Stimulated activated CD4-positive, alpha-beta T cell treated with anti-CD3 and anti-CD28 coated beads, Interleukin-12 subunit alpha, Interleukin-12 subunit beta, amount 100 ng/mL, for 24 hours (primary cell): ENCODE measurements at places on chromosomes 5 and 9.

- DNase-seq = no peak
Measured at GRCh38 chr5:159897786-159898393, 18.4 kb upstream of the ADRA1B start.

DNA sequence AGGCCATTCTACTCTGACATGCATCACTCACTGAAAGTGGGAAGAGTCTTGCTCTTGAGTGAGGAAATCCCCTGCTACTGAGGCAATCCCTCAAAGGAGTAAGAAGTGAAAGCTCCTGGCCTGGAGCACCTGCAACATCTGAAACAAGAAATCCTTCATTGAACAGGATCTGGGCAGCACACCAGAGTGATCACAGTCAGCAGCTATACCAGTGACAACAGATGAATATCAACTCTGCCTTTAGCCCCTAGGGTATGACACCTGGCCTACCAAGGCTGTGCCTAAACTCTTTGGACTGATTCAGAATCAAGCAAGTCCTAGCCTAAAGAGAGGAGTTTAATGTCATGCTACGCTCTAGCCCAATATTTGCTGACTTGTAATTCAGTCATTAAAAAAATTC is 156.2 kb upstream of the CCDC152 start:
- DNase-seq = no peak

DNA sequence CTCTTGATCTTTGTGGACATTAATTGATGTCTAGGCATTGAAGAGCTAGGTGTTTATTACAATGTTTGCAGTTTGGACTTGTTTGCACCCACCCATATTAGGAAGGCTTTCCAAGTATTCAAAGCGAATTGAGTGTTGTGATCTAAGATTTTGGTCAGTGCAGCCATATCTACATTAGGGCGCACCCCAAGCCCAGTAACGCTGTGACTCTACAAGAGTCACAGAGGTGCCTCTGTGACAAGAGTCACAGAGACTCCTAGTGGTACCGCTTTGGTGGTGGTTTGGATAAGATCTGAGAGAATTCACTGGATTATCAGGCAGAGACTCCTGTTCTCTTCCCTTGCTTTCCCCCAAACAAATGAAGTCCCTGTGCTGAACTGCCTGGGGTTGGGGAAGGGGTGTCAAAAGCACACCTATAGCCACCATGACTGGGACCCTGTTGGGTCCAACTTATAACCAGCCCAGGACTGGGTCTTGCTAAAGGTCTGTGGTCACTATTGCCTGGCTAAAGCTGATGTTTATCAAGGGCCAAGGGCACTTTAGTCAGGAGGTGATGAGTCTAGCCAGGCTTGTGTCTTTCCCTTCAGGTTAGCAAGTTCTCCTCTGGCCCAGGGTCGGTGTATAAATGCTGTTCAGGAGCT is 114.1 kb upstream of the RIOK2 start:
- DNase-seq = no peak

GRCh38 chr9:5582835-5583195 is 46.1 kb upstream of the RIC1 start:
- no peak for DNase-seq

GRCh38 chr5:68898951-68899471 is 194.8 kb upstream of the SLC30A5 start:
- DNase-seq = no peak

GRCh38 chr5:173963867-173964441 is 25.0 kb upstream of the C5orf47 start:
- no peak for DNase-seq
